ENCODE measurements at places on chromosomes 12 and 14.

DNA sequence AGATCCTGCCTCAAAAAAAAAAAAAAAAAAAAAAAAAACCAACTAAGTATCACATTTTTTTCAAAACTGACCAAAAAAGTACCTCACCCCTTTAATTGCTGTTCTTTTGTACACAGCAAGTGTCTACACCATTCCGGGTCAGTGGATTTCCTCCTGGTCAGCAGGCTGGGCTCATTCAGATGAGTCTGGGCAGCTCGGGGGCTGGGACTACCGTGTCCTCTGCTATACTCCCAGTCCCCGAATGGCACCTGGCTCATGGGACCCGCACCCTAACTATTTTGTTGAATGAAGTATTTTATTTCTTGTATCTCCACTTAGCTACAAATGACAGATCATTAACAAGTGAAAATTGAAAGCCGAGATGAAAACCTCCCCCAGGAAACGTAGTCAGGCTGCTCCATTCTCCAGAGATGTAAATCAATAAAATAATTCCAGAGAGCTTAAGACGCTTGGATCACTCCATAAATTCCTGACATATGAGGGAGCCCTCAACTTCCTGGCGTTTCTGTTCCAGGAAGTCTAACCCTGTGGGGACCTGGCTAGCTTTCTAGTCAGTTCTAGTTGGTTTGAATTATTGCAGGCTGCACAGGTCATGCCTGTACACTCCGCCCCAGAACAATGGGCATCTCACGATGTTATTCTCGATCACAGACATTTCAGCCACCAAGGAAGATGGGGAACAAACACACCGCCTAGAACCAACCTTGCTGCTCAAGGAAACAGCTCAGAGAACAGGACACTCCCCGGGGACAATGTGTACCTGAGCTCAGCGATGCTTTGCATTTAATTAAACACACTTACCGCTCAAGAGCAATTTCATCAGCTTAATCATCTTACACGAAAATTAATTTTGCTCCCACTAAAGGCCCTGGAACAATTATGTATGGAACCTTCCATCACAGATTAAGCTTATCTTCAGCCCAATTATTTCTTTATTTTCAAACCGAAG, 76.3 kb downstream of the RIMBP2 start:
- no peak for DNase-seq

DNA sequence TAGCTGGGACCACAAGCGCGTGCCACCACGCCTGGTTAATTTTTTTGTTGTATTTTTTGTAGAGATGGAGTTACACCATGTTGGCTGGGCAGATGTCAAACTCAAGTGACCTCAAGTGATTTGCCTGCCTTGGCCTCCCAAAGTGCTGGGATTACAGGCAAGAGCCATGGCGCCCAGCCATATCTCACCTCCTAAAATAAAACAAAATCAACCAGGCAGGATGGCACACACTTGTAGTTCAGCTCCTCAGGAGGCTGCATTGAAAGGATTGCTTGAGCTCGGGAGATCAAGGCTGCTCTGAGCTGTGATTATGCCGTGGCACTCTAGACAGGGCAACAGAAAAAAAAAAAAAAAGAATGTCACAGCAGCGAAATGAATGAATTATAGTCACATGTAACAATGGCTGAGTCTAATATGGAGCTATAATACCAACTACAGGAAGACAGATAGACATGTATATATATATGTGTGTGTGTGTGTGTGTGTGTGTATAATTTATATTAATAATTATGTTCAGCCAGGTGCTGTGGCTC, 19.3 kb upstream of the TMEM120B start:
- DNase-seq, result no peak

DNA sequence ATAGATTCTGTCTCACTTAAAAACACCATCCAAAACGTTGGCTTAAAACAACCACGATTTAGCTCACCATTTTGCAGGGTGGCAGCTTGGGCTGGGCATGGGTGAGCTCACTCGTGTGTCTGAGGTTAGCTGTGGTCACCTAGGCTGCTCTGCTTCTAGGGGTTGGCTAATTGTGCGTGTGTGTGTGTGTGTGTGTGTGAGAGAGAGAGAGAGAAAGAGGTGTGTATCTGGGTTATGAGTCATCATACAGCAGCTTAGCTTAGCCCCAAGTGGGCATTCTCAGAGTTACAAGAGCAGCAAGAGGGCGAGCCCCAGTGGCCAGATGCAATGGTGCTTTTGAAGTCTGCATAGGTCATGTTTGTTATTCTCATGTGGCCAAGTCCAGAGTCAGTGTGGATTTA, 6.0 kb downstream of the FBXW8 start:
- DNase-seq, result no peak

GRCh38 chr14:100899884-100900771, 3.4 kb downstream of the RTL1 start:
- peak; percentile 57 for DNase-seq

- peak; percentile 92 for DNase-seq
These were observed 890 bp upstream of the KIF26A start for GRCh38 chr14:104137297-104138097.

DNA sequence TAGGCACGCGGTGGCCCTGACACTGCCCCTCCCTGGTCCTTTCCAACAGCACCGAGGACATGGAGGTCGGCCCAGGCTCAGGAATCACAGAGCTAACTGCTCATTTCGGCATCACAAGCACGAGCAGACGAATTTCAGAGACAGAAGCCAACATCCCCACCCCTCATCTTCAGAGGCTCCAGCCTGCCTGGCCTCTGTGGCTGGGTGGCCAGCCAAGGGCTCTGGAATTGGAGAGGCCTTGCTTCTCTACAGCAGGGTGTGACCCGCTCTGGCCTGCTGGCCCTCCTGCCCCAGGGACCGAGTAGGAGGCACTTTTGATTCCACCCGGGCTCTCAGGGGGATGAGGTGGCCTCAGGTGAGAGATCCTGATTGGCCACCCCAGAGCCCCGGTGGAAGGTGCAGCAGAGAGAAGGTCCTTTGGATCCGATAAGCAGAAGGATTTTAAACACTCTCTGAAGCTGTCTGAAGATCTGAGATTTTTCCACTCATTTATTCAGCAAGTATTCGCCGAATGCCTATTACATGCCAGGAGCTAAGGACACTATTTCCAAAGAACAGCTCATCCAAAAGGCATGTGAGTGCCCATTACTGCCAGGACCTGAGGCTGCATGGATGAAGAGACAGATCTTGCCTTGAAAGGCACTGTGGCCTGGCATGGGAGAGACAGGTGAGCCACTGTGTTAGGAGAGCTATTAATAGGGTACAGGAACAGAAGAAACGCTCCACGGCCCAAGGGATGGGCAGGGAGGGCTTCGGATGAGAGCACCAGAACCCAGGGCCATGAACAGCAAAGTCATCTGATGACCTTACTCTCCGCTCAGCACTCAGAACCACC, 10.2 kb downstream of the BAG5 start:
- DNase-seq, result no peak

- no peak for DNase-seq
These were observed 18.1 kb upstream of the PRICKLE1 start for GRCh38 chr12:42607584-42608058.

DNA sequence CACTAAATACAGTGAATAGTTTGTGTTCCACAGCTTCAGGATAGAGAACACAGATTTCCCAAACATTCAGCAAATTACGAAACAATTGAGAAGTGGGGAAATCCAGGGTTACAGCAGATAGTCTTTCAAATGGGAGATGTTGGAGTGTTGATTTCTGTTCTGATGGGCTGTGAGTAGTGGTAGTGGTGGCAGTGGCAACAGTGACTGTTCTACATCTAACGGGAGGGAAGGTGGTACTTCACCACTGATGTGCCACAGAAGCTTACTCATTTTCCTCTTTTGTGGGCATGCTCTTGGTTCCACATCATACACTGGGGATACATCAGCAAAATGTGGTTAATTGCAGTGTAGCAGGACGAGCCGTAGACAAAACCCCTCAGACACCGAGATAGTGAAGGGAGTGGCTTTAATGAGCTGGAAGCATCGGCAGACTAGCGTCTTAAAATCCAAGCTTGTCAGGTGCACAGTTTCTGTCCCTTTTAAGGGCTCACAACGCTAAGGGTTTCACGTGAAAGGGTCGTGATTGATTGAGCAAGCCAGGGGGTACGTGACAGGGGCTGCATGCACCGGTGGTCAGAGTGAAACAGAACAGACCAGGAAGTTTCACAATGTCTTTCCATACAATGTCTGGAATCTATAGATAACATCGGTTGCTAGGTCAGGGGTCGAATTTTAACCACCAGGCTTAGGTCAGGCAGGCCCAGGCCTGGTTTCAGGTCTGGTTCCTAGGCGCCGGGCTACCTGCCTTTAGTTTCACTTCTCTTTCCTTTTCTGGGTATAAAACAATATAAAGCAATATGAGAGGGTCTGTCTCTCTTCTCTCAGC, 330.6 kb upstream of the FBXO33 start:
- DNase-seq, result no peak

DNA sequence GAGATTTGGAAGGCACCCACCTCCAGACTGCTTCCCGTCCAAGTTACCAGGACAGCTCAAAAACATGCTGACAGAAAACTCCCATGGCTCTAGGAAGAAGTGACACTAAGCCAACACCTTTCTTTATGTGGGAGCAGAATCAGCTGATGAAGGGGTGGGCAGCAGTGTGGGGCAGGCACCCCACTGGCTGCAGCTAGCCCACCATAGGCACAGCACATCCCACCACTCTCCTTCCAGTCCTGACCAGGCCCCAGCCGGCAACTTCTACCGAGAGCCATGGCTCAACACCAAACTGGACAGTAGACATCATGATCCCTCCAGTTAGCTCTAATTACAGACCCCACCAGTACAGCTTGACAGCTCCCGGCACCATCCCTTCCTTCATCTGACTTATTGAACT, 45.0 kb downstream of the SH2B3 start:
- no peak for DNase-seq

GRCh38 chr12:31773223-31773750, 44.5 kb upstream of the AMN1 start:
- peak; percentile 30 for DNase-seq

GRCh38 chr12:4191149-4191548, 82.4 kb upstream of the CCND2 start:
- DNase-seq, result no peak

GRCh38 chr12:15756822-15757221, 32.4 kb downstream of the EPS8 start:
- DNase-seq, result no peak

DNA sequence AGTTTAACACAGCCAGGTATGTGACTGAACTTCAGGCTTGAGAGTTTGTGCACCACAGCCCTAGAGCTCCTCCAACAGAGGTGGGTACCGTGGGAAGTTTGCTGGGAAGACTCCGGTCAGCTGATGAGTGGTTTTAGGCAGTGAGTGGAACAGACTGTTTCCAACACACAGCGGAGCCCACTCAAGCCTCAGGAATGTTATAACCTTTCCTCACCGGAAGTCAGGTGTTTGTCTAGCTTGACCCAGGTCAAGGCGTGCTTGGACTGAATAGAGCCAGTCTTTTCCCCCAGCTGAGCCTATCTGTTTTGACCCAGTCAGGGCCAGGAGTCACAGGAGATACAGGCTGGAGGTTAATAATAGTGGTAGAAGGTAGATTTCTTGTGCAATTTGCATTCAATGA, 138.4 kb upstream of the PARP11 start:
- no peak for DNase-seq

DNA sequence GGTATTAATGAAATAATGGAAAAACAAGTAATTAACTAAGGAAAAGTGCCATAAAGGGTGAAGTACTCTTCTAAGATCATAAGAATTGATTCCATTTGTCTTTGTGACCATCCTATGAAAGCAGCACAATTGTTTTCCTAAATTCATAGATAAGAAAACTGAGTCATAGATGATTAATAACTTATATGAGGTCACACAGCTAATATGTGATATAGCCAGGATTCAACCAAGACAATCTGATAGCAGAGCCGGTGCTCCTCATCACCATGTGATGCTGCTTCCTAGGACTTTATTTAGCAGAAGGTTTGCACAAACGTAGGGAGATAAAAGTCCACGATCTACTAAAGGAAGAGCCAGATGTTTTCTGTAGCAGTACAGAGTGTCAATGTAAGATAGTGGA, 181.5 kb upstream of the SYT1 start:
- DNase-seq, result no peak

- DNase-seq, result peak; percentile 31
These were observed 197.8 kb upstream of the PZP start for GRCh38 chr12:9405886-9406563.

GRCh38 chr14:53742233-53742620, 214.4 kb downstream of the BMP4 start:
- DNase-seq, result no peak

Measured in SK-N-SH (cell line).